ENCODE measurements at places on chromosomes 7 and 10. TPM values are rescaled to one million over a fixed set of nuclear protein-coding genes. Genes with fewer than 3 reads are reported as not detected.

- ATAC-seq: peak; percentile 25
Observed at GRCh38 chr10:110460111-110460809, 37.4 kb upstream of the DUSP5 start.

GRCh38 chr10:19931894-19932590, 115.8 kb downstream of the PLXDC2 start:
- peak; percentile 50 for ATAC-seq

- no peak for ATAC-seq
Observed at GRCh38 chr10:7515439-7515838, 104.6 kb upstream of the SFMBT2 start.

DNA sequence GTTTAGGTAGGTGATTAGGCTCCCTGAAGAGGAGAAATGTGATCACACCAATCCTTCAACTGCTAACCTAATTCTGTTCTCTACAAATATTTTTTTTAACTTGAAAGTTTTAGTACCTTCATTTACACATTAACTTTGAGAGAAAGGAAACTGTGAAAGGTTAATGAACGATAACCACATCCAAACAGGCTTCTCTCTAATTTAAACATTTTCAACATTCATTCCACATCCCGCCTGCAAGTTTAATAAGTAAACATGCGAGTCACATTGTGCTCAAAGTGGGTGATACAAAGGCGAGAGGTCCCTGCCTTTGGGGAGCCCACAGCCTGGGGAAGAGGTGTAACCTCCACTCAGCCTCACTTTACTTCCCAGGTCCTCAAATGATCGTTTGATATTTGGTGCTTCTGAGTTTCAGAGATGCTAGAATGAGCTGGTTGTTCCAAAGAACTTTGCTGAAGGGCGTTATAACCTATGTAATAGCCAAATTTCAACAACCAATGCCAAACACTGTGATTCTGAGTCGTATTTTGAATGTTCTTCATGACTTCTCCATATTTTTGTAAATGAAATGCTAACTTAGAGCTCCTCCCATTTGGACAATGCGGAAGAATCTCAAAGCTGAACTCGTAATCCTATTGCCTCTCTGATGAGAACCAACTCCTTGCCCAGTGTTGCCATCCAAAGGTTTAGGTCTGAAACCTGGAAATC, 47.5 kb downstream of the DENND2A start:
- ATAC-seq: no peak

The MYOZ1 gene
- not detected for total RNA-seq

The C10orf95 gene
- total RNA-seq: not detected

- no peak for ATAC-seq
Observed at GRCh38 chr7:4240520-4241303, 441.4 kb upstream of the FOXK1 start.

- no peak for ATAC-seq
Observed at GRCh38 chr10:68302503-68302823, 29.4 kb upstream of the HNRNPH3 start.

The CPVL gene
- 23.2 TPM for total RNA-seq

The TIMM23B gene
- 14.1 TPM for total RNA-seq
